ENCODE measurements at places on chromosomes 12 and 14.

DNA sequence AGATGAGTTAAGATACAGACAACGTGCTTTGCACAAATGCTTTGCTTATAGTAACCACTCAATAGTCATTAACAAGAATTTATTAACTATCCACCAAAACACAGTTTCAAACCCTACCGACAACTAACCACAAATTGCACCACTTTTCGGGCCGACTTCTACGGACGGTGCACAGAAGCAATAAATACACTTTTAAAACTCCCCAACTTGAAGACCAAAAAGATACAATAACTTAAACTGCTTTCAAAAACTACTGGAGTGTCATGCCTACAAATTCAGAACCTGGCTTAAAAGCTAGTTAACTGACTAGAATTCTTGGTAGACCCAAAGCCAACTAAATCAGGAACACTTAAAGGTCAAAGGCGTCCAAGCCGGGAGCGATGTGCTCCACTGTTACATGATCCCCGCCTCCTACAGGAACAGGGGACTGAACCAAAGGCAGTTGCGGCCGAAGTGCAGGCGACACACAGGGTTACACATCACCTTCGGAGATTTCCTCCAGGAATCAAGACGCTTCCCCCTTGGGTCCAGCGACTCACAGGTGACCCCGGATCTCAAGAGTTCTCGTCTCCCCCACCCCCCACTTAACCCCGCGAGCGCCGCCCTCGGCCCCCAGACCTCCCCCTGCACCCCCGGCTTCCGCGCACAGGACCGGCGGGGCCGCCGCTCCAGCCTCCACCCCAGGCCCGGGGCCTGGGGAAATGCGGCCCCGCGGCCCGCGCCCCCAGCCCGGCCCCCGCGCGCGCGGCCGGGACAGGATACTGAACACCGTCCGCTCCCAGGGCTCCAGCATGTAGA lies 507 bp downstream of the SPTSSA start:
- peak; percentile 33 for DNase-seq

DNA sequence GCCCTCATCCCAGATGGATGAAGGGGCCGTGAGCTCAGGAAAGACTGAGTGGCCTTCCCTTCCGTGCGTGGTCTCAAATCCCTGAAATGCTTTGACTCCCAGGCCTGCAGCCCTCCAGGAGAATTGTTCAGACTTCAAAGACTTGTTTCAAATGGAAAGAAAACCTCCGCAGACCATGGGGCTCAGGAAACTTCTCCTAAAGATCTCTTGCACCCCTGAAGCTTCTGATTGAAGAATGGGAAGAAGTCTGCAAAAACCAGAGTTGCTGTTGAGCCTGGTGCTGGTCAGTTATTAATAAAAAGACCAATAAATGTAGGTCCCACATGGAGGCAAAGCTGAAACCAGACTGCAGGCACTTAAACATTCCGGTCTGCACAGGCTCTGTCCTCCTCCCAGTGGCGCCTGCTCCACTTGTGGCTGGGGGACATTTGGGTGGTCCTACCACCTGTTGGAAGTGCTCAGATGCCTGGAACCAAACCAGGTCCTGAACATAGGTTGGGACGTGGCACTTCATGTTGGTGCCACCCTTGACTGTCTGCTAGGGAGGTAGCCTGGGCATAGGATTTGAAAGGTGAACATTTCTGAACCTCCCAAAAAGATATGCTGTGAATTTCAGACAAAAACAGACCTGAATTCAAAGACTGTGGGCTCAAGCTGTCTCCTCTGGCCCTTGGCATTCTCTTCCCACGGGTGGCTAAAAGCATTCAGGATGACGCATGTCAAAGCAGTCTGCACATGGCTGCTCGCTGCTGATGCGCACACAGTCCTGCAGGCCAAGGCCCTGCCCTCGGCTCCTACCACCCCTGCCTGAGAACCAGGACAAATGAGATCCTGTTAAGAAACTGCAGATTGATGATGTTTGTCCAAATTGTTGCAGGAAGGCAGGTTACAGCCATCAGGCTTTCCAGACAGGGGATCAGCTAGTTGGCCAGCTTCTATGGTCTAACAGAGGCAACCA lies 36.2 kb upstream of the MEG3 start:
- no peak for DNase-seq

DNA sequence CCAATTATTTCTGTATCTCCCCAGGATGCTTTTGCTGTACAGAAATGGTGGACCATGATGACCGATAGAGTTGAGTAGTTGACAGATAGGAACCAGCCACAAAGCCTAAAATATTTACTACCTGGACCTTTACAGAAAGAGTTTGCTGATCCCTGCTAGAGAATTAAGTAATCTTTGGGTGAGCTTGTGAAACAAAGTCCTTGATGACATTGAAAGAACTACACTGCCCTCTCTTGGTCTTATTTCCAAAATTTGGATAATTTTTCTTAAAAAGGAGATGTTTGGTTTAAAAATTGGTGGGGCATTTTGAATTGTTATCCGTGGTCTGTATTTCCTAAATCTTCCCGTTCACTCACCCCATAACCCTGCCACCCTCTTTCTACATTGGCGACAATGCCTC lies 13.7 kb upstream of the TCTN1 start:
- DNase-seq: peak; percentile 43

GRCh38 chr12:27672643-27673042 lies 23.6 kb upstream of the REP15 start:
- no peak for DNase-seq

DNA sequence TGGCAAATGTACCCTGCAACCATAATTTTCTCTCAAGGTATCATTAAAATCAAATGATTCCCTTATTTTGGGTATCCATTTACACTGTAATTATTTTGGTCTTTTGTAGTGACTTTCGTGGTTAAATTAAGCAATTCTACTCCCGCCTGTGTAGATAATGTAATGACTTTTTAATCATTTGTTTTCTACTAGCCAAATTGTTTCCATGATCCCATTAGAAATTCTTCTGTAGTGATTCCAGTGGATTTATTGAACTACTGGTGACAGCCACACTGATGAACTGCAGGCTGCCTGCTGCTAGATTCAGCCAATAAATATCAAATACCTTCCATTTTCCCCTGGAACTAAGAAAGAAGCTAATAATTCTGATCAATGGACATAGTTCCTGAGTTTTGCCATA lies 96.0 kb downstream of the WIF1 start:
- DNase-seq: no peak

GRCh38 chr14:61477712-61478462 lies 156.5 kb downstream of the PRKCH start:
- peak; percentile 26 for DNase-seq

GRCh38 chr12:46660719-46661109 lies 165.1 kb downstream of the SLC38A4 start:
- DNase-seq: no peak

- DNase-seq: no peak
Observed at GRCh38 chr12:89225808-89226411, 126.4 kb downstream of the DUSP6 start.

- no peak for DNase-seq
Observed at GRCh38 chr14:78767436-78767835, 597.3 kb downstream of the NRXN3 start.

DNA sequence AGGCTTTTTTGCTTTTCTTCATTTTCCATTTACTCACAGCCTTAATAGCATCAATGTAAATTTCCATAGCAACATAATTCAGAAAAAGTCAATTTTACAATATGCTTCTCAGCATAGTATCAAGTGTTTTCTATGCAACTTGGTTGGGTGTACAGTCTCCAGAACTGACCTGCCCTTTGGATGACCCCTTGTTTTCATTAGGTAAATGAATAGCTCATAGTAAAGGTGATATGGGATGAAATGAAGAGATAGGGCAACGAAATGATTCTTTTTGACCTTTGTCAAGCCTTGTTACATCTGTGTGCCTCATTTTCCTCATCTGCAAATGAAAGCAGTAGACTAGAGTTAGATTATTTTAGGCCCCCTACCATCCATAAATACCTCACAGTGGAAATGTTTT lies 1081.0 kb downstream of the TMTC2 start:
- DNase-seq: no peak

GRCh38 chr14:36979863-36980262 lies 192.5 kb downstream of the SLC25A21 start:
- no peak for DNase-seq

DNA sequence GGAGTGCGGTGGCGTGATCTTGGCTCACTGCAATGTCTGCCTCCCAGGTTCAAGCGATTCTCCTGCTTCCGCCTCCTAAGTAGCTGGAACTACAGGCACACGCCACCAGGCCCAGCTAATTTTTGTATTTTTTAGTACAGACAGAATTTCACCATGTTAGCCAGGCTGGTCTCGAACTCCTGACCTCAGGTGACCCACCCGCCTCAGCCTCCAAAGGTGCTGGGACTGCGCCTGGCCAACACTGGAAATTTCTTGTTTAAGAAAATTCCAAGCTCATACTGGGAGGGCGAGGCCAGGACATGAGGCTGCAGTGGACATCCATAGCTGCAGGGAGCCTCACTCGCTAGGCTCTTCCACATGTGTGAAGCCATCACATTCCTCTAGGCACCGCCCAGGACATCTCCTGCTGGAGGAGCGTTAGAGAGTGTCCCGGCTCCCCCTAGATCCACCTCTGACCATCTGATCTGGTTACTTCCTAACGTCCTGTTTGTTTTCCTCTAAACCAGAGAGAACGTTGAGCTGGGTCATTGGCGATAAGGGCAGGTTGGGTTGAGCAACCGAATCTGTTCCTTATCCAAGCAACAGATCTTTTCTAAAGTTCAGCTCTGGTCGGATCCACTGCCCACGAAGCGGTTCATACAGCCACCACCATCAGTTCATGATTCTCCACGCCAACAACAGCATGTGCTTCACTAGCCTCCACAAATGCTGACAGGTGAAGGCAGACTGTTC lies 108.2 kb upstream of the MED13L start:
- DNase-seq: no peak

- no peak for DNase-seq
Observed at GRCh38 chr12:54958048-54958658, 26.4 kb downstream of the TESPA1 start.

GRCh38 chr12:79155683-79156082 lies 291.1 kb downstream of the SYT1 start:
- DNase-seq: no peak

- no peak for DNase-seq
Observed at GRCh38 chr14:29789475-29789874, 138.2 kb downstream of the PRKD1 start.

DNA sequence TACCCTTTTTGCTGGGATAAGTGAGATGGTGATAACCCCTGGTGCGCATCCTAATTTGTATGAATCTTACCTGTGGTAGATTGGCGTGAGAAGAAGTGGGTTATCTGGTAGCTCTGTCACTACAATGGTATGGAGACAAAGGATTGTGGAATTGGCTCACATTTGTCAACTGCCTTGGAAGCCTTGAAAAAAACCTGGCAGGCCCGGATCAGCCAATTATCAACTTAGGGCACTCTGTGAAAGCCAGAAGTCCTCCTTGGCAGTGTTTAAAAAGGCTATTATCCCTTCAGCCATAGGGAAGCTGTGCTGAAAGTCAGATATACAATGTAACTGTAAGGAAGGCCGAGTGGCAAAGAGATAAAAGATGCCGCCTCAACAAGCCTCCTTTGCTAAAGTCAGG lies 56.5 kb downstream of the WASHC3 start:
- no peak for DNase-seq

DNA sequence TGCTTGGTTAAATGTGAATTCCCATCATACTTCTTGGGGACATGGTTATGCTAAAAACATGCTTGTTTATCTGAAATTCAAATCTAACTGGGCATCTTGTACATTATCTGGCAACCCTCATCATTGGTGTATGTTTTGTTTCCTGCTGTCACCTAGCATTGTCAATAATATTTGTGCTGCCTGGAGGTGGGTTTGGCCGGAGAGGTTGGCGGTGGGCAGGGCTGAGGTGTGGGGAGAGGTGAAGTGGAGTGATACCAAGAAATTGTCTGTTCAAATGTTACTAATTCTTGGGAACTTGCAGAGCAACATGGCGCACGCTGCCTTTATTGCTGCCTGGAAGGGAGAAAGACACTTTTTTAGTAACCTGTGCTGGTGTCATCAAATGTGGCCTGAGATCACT lies 280.5 kb downstream of the VRK1 start:
- DNase-seq: no peak

- DNase-seq: no peak
Observed at GRCh38 chr12:20507711-20508110, 139.4 kb downstream of the PDE3A start.

- DNase-seq: no peak
Observed at GRCh38 chr12:32450363-32450762, 51.0 kb downstream of the FGD4 start.

GRCh38 chr12:84135586-84136279 lies 776.9 kb downstream of the SLC6A15 start:
- no peak for DNase-seq

DNA sequence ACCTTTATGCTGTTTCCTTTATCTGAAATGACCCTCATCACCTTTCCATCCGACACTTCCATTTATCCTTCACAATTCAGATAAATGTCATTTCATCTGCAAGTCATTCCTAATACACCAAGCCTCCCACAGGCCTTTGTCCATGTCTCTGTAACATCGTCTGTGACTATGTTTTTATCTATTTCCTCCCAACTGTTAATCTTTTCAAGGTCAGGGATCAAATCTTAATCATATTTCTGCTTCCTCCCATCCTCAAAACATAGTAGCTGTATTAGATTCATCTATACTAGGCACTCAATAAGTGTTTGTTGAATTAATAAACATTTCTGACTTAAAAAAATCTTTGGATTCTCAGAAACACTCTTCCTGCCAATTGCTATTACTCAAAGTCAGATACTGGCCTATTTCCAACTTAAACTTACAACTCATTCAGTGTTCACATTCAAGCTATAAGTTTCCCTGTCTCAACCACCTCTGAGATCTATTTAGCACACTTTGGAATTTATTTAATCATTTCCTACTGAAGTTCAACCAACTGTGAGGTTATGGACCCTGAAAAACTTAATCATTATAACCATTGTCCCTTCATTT lies 100.2 kb upstream of the ALX1 start:
- no peak for DNase-seq

- DNase-seq: no peak
Observed at GRCh38 chr12:7769999-7770398, 5.0 kb downstream of the NANOGNB start.

DNA sequence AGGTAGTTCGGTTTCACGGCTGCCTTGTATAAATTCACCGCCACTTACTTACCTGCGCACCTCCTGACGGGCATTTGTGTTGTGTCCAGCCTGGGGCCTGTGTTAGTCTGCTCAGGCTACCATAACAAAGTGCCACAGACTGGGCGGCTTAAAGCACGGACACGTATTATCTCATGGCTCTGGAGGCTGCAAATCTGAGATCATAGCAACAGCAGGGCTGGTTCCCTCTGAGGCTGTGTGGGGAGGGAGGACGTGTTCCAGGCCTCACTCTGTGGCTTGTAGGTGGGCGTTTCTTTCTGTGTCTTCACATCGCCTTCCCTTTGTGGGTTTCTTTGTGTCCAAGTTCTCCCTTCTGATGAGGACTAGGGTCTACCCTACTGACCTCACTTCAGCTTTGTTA lies 93.5 kb upstream of the FZD10 start:
- no peak for DNase-seq

- DNase-seq: no peak
Observed at GRCh38 chr12:46389031-46389616, 16.6 kb upstream of the SLC38A2 start.

- no peak for DNase-seq
Observed at GRCh38 chr12:26153421-26154154, 28.8 kb upstream of the BHLHE41 start.

- no peak for DNase-seq
Observed at GRCh38 chr14:61300754-61301153, 19.6 kb upstream of the TMEM30B start.
